ENCODE measurements at places on chromosomes 4 and X.
A peak's percentile ranks its signal among the peaks of the same experiment; 100 is the strongest.

- no peak for DNase-seq
Measured at GRCh38 chr4:169167957-169168858, 102.5 kb downstream of the SH3RF1 start.

GRCh38 chr4:151930372-151930771 is 169.6 kb upstream of the GATB start:
- DNase-seq = no peak

GRCh38 chrX:6021316-6022091 is 207.2 kb downstream of the NLGN4X start:
- DNase-seq = no peak

DNA sequence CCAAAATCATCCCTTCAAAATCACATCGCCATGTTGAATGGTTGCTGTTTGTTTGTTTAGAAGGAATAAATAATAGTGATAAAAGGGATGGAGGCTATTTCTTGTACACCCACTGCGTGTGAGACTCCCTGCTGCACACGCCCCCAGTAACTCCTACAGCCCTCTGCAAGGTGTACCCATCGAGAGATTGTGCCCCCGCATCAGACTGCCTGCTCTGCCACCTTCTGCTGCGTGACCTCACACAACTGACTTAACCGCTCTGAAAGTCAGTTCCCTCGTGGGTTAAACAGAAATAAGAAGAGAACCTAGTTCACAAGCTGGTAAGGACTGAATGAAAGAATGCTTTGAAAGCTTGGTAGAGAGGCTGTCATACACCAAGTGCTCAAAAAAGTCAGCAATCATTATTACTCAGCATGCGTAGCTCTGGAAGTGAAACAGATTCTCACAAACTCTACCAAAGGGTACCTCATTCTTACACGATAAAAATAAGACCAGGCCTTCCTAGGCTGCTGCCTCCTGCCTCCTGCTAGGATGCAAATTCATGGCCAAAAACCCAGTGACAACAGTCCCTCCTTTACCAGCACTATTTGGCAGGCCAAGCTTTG is 147.1 kb downstream of the CPEB2 start:
- no peak for DNase-seq

- no peak for DNase-seq
Measured at GRCh38 chr4:143617994-143618679, 82.3 kb downstream of the FREM3 start.

DNA sequence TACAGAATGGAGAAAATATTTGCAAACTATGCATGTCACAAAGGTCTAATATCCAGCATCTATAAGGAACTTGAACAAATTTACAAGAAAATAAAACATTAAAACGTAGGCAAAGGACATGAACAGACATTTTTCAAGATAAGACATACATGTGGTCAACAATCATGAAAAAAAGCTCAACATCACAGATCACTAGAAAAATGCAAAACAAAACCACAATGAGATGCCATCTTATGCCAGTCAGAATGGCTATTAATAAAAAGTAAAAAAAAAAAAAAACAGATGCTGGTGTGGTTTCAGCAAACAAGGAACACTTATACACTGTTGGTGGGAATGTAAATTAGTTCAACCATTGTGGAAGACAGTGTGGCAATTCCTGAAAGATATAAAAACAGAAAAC is 75.8 kb upstream of the IL13RA2 start:
- DNase-seq = no peak

DNA sequence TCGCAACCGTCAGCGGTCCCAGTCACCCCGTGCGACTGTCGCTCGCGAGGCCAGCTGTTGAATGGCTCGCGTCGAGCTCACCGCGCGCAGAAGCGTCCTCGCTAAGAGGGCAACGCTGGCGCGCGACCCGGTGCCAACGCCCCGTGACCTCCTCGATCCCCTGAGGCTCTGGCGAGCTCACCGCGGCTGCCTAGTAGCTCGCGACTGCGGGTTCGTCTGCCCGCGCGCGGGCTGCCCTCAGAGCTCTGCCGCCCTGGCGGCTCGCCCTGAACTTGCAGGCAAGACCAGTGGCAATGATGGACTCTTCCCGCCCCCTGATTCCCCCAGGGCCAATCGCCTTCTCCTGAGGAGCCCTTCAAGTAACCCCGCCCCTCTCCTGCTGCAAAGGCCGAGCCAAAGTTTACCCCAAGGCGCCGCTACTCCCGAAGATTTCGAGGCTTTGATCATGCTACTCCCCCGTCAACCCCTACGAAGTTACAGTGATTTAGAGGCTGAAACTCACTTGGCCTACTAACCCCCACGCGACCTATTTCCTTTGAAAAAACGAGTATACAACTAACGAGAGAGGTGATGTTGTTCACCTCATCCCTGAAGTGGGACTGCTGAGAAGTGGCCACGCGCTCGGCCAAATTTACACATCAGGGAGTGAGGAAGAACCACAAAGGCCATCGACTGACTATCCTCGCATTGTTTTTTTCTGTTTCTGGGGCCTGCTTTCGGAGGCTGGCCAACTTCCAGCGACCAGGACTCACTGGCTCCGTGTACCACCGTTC is 37.5 kb downstream of the PGRMC1 start:
- no peak for DNase-seq

DNA sequence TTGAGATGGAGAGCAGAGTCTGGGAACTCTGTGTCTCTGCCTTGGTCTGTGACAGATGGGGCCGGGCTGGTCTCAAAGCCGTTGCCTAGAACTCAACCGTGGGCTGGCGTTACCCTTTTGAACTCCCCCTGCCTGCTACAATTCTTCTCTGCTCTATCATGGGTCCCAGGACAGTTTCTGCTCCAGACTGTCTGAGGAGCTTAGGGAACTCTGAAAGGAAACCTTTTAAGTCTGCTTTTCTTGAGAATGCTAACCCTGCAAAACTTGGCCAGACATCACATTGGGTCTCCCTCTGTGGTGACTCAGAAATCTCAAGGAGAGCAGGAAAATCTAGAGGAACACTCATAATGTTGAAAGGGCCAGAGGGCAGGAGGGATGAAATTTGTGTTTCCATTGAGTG is 240.6 kb downstream of the CBR4 start:
- no peak for DNase-seq

DNA sequence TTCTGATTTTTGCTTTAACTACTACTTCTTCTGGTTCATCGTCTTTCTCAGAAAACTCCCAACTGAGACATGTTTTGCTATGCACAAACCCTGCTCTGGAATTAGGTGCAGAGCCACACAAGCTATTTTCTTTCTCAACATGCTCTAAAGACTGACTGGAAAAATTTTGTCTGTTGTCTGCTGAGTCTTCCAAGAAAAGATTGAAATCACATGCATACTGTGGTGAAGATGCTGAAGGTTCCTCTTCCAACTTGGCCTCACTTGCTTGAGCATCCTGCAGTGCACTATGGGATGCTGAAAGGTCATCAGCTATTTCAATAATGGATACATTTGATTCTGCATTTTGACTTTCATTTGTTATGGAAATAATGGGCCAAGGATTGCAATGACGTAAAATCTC is 24.1 kb downstream of the PIN4 start:
- DNase-seq = no peak

DNA sequence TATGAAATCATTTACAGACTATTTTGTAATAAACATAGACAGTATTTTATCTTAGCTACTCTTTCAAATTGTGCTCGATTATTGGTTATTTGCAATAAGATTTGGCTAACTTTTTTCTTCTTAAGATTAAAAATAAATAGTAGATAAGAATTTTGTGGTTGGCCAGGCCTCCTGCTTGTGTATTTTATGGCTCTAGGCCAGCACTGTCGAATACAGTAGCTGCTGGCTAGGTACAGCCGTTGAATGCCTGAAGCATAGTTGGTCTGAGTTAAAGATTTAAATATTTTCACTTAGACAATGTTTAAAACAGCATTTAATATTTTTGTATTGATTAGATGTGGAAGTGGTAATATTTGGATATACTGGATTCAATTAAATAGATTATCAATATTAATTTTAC is 481.0 kb downstream of the SPRY1 start:
- no peak for DNase-seq

DNA sequence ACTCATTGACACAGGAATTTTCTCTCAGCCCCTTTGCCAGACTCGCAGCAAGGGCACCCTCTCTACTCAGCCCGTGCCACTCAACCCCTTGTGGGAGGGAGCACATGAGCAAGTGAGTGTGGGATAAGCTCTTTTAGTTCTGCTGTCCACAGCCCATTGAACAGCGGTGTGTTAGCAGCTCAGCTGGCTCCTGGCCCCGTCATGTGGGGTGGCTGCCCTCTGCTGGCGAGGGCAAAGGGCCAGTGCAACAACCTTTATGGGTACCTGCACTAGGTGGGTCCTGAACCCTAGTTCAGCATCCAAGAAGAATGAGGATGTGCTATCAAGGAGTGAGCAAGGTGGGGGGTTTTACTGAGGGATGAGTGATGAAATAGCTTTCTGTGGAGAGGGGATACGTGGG is 85.0 kb upstream of the ZNF81 start:
- DNase-seq = no peak

DNA sequence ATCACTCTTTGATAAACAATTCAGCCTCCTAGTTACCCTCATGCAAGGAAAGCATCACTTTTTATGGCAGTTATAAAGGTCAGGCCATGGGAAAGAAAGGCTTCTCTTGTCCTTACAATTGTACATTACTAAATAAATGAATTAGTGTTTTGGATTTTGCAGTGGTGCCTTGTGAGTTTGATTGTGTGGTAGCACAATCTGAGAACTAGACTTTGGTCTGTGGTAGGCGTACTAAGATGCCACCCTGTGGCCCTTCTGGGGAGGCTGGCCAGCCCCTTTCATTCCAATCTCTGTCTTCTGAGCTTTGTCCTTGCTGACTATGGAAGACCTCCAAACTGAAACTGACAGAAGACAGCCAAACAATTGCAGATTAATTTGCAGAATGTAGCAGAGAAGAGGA is 14.6 kb upstream of the HNRNPD start:
- DNase-seq = no peak

DNA sequence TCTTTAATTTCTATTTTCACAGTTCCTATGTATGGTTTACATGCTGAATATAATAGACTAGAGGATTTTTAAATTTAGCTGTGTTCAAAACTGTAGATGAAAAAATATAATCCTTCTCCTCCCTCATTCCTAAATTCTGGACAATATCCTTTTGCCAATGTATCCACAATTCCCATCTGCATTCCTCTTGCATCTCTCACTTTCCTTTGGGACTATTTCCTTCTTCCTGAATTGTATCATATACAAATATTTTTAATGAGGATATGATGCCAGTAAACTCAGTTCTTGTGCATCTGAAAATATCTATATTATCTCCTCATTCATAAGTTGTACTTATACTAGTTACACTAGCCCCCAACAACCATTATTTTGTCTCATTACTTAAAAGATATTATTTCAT is 46.7 kb downstream of the DDX60L start:
- DNase-seq = no peak

GRCh38 chr4:37623125-37623524 is 63.1 kb downstream of the RELL1 start:
- no peak for DNase-seq

- DNase-seq = peak; percentile 19
Measured at GRCh38 chrX:57286507-57287251, at the start of gene FAAH2. TSS of gene FAAH2 (plus strand) at chrX:57286706. CDS start at chrX:57286826, 120 bp downstream.

DNA sequence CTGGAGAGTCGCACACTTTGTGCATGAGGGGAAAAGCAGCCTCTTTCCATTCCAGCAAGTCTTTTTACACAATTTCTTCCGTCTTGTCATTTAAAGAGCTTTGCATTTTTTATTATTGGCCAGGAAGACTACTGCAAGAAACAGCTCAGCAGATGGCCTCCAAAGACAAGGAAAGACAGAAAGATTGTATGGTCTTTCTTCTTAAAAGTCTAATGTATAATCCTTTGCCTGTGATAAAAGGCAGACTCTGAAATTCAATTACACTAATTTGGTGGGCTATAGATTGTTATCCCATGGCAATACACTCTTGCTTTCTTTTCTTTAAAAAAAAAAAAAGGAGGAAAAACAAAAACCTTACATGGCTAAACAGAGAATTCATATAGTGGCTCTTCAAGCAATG is 5.9 kb downstream of the CAPN6 start:
- DNase-seq = no peak

DNA sequence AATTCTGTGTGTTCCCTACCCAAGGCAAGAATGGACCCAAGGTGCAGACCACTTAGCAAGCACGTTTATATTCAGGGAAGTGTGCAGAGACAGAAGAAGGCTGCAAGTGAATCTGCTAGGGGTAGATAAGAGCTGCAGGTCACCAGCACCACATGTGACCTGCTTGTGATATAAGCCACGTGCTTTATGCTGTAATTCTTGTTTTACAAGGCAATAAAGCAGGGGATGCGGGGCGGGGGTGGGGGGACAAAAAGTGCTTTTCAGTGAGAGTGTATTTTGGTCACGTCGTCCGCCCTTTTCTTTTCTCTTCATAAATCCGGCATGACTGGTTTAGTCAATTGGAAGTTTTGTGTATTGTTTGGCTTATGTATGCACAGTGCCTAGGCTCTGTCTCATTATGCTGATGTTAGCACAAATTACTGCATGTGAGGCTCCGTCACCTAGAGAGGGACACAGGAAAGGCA is 192.7 kb downstream of the RBMX2 start:
- no peak for DNase-seq

DNA sequence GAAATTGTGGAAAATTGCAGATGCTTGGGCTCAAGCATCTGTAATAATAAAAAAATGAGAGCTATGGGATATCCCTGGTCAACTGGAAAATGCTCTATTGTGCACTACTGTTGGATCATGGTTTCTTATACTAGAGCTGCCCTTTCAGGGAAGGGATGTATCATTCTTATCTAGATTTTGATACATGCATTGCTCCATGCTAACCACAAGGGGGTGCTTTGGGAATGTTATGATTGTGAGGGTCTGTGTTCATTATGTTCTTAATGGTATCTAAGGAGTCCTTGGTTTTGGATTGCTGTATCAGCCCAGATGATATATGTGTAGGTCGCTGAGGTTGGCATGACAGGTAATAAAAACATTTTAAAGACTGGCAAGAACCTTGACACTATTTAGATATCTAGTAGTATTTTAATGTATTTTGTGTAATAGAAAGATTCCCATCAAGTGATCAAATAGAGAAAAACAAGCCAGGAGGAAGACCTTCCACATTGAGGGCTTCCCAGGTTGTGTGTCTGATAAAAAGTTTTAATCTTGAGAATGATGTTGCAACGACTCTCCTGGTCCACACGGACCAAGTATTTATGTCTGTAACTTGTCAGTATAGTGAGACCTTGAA is 49.2 kb upstream of the TLR2 start:
- DNase-seq = no peak

DNA sequence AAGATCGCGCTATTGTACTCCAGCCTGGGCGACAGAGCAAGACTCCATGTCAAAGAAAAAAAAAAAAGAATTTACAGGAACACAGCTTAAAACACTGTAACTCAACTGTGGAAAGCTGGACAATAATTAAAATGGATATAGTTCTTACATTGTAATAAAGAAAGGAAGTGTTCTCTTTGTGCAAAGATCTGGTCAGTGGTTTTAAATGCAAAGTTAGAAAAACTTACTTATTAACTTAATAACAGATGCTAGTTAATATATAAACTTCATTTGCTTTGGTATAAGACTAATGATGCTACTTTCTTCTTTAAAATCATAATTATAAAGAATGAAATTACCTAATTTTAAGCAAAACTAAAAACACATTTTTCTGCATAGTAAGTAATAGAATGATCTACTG is 2024.1 kb upstream of the TENM3 start:
- no peak for DNase-seq

GRCh38 chr4:103786014-103786413 is 66.2 kb upstream of the TACR3 start:
- DNase-seq = no peak
